Cortex of kidney (tissue), 1 donor: ENCODE measurements at places on chromosomes 12 and 14.

GRCh38 chr12:41380878-41381277, 192.8 kb downstream of the PDZRN4 start:
- DNase-seq = no peak

DNA sequence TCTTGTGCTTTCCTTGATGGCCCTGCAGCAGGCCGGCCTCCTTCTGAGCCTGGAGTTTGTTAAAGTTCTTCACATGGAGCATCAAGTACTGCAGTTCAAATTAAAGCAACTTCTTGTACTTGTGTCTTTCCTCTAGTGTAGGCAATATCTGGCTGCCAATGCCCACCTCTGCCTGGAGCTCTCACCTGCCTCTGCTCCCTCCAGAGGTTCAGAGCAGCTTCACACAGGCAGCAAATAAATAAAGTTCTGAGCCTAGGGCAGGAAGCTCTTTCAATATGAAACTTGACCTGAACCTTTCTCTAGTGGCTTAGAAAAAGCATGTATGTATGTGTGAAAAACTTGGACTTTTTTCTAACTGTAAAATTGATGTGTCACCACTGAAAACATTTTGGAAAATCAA, 65.9 kb downstream of the ITPR2 start:
- DNase-seq = no peak

DNA sequence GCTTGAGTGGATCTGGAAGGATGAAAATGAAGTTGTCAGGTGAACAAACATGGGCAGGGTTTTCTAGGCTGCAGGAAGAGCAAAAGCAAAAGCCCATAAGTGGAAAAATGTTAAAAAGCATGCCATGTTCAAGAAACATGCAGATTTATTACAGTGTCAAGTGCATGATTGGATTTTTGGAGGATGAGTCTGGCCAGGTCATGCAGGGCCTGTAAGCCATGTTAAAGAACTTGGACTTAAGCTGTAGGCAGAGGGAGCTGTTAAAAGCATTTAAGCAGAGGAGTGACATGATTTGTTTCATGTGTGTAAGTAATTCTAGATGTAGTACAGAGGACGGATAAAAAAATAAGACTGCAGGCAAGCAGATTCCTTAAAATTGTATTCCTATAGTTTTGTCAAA, 16.3 kb upstream of the SINHCAF start:
- DNase-seq = no peak

DNA sequence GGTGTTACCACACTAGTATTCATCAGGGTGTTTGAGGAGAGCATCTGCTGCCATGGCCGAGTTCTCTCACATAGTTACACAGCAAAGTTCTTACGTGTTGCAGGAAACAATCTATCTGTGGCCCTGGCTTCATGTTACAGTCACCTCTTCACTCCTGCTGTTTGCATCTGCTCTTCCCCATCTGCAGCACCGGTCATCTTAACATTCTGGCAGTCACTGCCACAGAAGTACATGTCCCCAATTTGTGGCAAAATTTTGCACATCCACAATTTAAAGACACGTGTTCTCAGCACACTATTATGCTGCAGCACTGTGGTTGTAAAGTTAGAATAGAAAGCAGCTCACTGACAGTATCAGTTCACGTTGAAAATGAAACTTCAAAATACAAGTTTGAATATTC, 23.2 kb downstream of the MAPK1IP1L start:
- no peak for DNase-seq
